Putamen (tissue), 1 donor: ENCODE measurements at places on chromosomes 2 and 18.

GRCh38 chr2:217729421-217730053, 273.3 kb downstream of the TNS1 start:
- no peak for DNase-seq

DNA sequence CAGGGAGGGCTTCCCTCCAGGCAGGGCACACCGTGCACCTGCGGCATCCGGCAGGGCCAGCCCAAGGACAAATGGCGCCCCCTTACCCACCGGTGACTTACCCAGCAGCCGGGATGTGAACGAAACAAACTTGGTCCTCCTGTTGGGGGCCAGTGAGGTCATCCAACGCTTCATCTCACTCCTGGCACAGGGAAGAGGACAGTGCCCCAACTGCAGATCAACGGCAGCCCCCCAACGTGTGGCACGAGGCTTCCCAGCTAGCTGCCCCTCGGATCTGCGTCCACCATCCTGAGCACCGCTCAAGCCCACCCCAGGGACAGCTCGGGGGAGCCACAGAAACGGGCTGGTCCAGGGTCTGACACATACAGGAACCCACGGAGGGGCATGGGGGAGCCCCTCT, 12.0 kb downstream of the SNORC start:
- DNase-seq, result no peak

- DNase-seq, result no peak
Measured at GRCh38 chr2:201859949-201860348, 53.6 kb downstream of the CDK15 start.

DNA sequence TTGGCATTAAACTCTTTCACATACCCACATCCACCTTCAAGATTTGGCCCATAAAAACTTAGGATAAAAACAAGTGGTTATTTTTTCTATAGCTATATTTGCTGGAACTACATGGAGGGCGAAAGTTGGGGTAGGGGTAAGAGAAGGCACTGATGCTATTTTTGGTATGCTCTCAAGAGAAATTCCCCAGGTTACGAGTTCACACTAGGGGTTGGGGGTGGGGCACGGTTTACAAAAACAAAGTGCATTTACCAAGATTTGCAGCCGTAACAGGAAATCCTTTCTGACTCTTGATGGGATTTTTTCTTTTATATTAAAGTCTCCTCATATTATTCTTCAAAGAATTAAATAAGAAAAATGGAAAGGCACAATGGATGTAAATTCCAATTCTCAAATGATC, 6.8 kb downstream of the SERPINE2 start:
- no peak for DNase-seq

DNA sequence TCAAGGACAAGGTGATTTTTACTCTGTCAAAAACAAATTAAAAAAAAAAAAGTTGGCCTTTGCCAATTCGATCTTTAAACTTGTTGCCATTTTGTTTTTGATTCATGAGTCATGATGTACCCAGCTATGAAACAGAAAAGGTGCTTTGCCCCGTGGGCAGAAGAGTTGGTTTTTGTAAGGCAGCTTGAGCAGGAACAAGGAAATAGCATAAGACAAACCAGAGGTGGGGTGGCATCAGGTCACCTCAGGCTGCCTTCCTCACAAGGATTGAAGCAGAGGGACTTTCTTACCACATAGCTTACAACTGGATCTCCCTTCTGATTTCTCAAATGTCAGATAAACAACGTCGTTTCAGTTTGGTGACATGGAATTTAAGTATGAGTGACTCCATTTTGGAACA, 123.8 kb downstream of the ARL4C start:
- no peak for DNase-seq

GRCh38 chr2:227545990-227546389, 52.7 kb upstream of the SCYGR2 start:
- no peak for DNase-seq

DNA sequence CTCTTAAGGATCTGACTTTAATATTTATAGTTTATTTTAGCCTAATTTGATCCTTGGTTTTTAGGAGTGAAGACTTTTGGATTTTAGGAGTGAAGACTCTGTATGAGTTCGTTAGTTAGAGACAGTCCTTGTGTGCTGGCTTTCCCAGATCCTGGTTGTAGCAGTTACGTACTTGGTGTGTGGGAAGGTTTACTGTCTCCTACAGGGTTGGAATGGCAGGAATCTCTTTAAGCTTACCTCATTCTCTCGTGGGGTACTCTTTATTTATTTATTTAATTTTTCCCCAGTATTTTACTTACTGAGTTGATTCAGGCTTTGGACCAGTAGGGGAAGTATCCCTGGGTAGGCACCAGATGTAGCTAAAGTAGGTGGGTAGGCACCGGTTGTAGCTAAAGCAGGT, 1.8 kb upstream of the CXCR2 start:
- no peak for DNase-seq

DNA sequence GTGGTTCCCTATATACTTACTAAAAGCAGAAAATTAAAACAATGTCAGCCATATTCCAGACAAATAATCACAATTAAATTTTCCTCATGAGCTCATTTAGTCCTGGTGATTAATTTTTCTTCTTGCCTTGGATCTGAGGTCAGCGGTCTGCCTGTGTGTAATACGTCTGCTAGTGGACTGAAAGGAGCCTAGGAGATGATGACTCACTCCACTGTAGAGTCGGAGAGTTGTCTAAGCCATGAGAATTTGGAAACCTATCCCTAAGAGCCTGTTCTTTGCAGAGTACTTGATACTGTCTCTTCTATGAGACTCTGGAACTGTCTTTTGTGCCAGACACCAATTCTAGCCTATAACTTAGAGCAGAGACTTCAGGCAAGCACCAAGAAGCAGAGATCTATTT, 94.2 kb upstream of the RAB27B start:
- DNase-seq, result no peak
